ENCODE measurements at places on chromosomes 1 and 21.

GRCh38 chr1:31238986-31239613 is 587 bp downstream of the NKAIN1 start:
- no peak for DNase-seq

DNA sequence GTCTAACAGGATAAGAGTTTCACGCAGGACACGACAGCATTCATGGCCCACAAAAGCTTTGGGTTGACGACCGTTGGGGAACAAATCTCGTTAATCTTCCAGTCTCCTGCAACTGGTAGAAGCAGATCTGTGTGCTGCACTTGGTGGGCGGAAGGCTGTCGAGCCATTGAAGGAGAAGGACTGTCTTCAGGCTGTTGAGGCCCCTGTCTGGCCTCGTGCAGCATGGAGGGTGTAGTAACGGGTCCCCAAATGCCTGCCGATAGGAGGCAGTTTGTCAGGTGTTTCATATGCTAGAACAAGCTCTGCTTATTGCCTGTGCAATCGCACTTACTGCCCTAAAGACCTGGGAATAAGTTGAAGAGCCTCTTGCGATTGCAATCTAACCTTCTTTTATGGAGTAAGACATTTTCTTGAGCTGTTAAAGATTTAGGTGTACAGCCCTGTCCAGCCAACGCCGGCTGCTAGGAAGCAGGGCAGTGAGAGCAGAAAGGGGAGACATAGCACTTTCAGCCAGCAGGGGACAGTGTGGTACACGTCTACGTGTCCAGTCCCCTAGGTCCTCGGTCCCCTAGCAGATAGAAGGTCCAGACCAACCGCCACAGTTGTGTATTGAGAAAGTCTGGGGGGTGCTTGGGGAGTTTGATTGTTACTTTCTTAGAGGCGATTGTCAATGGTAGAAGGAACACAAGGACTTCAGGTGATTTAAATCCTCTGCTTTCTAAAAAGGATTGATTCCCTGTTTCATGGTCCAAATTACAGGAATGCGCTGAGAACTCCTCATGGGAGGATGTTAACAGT is 102.3 kb upstream of the TMPRSS2 start:
- DNase-seq, result peak; percentile 29

DNA sequence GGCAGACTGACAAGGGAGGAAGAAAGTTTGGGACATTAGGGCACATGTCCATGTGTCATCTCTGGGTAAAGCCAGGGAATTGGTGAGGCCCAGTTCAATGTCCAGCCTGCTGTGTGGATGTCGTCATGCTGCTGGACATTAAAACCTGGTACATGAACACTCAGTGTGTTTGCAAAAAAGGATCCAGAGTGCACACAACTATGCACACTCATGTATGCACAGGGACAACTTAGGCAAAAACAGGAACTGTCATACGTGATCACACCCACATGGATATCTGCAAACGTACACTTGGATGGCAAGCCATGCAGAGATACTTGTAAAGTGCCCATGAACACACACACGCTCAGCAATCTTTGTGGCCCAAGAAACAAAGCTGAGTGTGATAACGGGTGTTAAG is 47.9 kb upstream of the NEK2 start:
- no peak for DNase-seq

- no peak for DNase-seq
Measured at GRCh38 chr1:150764617-150765101, 919 bp downstream of the CTSS start.

- no peak for DNase-seq
Measured at GRCh38 chr21:34042735-34043134, 30.6 kb upstream of the MRPS6 start.

- no peak for DNase-seq
Measured at GRCh38 chr1:73593804-73594203, 604.2 kb downstream of the LRRIQ3 start.

GRCh38 chr1:207251066-207251465 is 70.4 kb upstream of the CD55 start:
- no peak for DNase-seq

DNA sequence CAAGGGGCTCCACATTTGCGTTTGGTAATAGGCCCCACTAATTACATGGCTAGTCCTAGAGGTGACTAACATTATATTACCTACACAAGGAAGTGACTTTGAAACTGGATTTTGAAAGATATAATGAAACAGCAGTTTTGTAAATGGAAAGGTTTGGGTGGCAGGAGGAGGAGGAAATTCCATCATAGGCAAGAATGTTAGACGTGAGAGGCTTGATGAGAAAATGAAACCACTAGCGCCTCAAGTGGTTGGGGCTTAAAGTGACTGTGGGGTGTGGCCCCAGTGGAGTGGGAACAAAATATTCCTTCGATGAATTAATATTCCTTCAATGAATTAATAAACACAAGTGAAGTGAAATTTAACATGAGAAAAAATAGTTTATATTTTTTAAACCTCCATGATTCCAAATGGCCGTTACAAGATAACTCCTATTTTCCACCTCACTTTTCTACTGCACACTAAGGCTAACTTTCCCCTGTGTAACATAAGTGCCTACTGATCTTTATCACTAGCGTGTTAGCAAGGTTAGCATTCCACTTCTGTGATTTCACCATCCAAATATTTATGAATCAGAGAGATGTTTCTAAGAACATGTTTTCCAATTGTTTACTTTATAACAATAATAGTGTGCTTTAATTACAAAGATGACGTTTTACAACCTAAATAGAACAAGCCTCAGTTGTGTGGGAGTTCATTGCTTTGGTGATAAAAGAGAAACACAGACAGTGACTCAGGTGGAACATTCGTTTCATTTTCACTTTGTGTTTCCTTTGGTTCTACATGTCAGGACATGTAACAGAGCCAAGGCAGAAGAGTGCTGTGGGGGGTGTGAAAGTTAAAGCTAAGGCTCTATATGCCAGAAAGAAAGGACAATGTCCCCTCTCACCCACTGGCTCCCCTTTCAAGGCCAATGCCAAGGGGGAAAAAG is 12.5 kb upstream of the ATF3 start:
- no peak for DNase-seq

DNA sequence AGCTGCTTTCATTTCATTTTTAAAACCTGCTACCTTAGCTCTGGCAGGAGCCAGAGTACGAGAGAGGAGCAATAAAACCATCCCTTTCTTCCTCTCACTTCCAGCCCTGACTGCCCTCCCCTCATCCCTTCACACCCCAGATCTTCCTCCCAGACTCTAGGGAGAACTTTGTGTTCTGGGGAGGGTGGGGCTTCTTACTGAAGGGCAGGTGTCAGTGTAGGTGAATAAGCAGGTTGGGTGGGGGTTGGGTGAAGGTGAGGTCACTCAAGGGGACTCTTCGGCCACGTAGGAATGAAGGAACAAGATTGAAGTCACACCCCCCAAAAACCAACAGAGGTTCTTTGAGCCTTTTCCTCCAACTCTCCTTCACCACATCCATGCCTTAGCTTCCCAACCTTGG is 88.9 kb downstream of the CD58 start:
- DNase-seq, result no peak

DNA sequence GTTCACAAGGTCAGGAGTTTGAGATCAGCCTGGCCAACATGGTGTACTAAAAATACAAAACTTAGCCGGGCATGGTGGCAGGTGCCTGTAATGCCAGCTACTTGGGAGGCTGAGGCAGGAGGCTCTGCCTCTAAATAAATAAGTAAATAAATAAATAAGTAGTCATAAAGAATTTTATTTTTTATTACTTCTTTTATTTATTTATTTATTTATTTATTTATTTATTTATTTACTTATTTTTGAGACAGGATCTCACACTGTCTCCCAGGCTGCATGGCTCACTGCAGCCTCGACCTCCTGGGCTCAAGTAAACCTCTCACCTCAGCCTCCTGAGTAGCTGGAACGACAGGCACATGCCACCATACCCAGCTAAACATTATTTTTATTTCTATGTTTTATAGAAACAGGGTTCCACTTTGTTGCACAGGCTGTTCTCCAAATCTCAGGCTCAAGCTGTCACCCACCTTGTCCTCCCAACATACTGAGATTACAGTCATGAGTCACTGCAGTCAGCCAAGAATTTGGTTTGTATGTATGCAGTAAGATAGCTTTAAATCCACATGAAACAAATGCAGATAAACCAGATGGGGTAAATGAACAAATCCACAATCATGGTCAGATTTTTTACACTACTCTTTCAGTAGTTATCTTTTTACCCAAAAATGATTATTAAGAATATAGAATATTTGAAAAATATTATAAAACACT is 523.3 kb upstream of the RGS18 start:
- no peak for DNase-seq

DNA sequence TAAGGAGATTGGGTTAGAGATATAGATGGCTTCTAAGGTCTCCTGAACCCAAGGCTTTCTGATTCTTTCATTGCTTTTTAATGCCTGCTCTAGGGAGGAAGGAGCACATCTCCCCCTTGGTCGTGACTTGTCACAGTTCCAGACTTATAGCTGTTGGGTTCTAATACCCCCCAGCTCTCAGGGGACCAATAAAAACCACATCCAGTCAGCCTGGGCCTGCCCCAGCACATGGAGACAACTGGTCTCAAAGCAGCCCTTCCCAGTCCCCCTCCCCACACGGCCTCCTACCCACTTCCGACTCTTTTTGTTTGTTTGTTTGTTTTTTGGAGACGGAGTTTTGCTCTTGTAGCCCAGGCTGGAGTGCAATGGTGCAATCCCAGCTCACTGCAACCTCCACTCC is 23.3 kb downstream of the QSOX1 start:
- DNase-seq, result no peak

DNA sequence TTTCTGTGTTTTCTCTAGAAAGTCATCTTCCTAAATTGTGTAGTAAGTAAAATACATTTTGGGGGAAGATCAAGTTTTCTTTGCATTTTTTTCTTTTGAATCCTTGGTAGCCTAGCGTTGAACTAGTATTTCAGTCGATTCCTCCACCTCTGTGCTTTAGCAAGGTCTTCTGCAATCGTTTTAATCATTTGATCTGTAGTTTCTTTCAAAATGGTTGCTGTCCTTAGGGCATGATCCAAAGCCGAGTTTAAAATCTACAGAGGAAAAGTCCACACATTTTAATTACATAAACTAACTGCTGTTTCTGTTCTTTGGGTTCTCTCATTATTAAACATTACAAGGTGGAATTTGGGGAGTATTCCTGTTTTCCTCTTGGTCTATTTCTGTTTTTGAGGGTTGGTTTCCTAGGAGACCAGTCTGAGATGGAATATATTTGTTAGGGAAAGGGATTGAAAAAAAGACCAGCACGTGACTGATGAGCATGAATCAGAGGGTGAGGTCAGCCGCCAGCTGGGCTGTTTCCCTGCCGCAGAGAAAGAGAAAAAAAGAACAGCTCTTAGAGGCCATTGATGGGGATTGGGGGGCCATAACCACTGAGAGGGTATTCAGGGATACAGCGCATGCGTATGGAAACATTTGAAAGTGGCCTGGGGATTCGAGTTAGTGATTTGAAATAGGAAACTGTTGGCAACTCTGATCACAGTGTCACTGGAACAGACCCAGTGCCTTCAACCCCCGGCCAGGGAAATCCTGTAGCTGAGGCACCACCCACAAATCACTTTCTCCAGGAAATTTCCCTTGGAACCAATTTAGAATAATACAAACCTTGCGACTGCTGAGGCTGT is 40.6 kb downstream of the AKNAD1 start:
- DNase-seq, result peak; percentile 74

DNA sequence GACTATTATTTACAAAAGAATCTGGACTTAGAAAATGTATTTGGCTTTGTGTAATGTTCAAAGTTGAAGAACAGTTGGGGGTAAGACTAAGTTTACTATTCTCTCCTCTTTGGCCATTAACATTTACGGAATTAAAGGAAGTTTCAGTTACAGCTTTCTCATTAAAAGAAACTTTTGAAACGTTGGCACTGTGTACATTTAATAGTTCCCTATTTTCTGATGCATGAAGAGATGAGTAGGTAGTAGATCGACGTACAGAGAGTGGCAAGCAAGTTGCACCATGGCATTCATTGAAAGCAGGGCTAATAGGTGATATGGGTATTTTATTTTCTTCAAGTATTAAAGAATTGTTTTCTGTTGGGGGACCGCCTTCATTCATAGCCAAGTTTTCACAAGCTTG is 3.2 kb downstream of the ASPM start:
- DNase-seq, result no peak

- no peak for DNase-seq
Measured at GRCh38 chr1:18743233-18743632, 112.6 kb downstream of the PAX7 start.

DNA sequence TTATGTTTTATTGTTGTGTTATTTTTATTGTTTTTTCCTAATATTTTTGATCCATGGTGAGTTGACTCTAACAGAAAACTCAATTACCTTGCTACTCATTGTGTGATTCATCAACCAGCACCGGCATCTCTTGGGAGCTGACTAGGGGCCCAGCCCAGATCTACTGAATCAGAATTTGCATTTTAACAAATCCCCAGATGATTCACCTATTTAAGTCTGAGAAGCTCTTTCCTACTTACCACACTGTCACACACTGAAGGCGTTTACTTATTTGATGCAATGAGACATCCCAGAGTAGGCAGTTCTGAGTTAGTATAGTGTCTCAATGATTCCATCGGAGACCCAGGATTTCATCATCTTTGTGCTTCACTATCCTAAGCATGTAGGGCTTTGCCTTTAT is 416.6 kb downstream of the RWDD3 start:
- no peak for DNase-seq

- no peak for DNase-seq
Measured at GRCh38 chr1:170326186-170326585, 180.4 kb downstream of the NTMT2 start.

DNA sequence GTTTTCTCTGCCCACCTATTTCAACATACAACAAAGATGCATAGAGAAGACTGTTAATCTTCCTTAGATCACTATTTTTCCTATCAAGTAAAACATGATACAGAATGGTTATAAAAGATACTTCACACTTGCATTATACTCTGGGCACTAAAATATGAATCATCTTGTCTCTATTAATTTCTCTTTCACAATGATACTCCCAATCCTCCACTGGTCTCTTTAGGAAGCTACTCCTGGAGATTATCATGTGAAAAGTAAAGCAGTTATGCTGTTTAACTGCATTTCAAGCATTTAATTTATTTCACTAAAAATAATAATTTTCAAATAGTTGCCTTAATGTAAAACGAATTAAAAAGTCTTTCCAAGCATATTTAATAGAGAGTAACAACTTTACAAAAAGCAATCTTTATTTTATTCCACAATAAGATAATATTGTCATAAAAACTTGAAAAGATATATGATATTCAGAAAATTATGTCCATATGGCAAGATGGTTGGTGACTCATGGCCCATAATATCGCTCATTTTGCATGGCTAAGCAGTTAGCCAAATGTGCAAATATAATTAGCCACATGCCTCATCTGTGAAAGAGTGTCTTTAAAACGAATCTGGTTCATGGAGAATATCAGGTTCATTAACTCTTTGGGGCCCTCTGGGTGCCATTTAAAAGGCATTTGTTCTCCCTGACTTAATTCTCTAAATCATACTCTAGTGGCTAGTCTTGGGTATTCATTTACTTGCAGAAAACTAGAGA is 1569.0 kb upstream of the B3GALT2 start:
- DNase-seq, result peak; percentile 10

DNA sequence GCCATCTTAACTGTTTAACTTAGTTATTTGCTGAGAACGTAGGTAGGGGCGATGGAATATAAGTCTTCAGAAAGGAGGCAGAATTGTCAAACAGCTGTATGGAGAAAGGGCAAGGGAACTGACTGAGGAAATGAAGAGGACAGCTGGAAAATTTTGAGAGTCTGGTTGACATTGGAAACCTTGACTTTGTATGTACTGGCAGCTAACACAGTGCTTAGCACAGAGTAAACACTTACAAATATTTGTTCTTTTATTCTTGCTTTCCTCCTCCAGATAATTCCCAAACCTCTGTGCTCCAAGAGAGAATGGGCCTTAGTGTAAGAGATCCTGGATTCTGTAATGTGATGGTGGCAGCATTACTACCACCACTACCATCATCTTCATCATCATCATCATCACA is 91.3 kb downstream of the ZSCAN20 start:
- DNase-seq, result no peak

- DNase-seq, result no peak
Measured at GRCh38 chr1:211345719-211346118, 19.1 kb downstream of the TRAF5 start.
